Suppressor macrophage treated with lipopolysaccharide for 1 hour (primary cell): ENCODE measurements at places on chromosomes 13 and 19.

- DNase-seq, result no peak
These were observed 4.7 kb downstream of the SLC1A5 start for GRCh38 chr19:46783670-46784069.

DNA sequence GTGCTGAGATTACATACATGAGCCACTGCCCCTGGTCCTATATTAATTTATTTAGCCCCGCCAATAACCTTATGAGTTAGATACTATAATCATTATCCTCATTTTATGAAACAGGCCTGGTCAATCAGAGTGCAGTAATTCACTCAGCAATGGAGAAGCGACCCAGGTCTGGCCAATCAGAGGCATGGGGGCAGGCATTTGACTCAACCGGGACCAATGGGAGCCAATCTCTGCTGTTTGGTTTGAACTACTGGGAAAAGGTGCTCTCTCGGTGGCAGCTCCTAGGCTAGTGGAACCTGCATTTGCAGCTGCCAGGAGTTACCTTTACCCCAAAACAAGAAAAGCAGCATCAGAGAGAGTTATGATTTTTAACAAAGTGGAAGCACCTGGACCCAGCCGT lies 6.6 kb downstream of the SIRT2 start:
- DNase-seq, result no peak

- DNase-seq, result no peak
These were observed 61.9 kb downstream of the LHFPL6 start for GRCh38 chr13:39540929-39541605.

GRCh38 chr13:45068036-45069001 lies 52.0 kb upstream of the GTF2F2 start:
- peak; percentile 15 for DNase-seq

DNA sequence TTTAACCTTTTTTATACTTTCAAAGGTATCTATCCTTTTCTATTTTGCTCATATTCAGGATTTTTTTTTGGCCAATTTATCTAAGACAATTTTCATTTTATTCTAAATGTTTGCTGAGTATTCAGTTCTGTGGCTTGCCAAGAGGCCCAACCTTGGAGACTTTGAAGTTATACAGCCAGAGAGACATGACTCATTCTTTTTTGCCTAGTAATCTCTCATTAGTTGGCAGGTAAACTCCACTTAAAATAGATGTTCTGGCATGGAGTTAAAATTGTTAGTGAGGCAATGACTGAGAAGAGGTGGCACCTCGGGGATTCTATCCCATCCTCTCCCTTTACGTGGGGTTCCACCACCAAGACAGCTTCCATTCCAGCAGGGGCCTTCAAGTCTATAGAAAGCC lies 213.8 kb downstream of the KCTD12 start:
- no peak for DNase-seq

DNA sequence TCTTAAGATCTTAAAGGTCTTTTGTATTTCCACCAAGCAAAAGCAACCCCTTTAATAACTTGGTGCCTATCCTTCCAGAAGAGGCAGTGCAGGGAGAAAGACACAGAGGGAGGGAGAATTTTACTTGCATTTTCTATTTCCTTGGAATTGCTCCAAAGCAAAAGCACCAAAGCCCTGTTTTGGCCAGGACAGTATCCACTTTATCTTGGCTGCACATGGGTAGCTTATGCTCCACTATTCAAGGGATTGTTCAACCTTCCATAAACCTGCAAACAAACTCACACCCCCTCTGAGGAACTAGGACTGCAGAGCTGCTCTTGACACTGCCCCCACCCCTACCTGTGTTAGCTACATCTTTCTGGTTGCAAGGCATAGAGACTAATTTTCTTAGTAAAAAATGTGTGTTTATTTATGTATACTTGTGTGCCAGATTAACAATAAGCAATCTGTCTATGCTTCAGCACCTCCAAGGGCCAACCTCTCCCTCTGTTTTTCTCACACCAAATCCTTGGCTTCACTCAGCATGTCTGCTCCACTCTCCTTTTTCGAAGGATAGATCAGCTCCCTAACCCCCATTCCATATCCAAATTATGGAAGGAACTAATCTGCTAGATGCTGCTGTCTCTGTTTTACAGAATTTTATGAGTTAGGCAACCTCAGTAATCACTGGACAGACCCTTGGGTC lies 68.1 kb upstream of the KLF12 start:
- no peak for DNase-seq

- no peak for DNase-seq
These were observed 1220.5 kb downstream of the PCDH17 start for GRCh38 chr13:58852076-58852475.

DNA sequence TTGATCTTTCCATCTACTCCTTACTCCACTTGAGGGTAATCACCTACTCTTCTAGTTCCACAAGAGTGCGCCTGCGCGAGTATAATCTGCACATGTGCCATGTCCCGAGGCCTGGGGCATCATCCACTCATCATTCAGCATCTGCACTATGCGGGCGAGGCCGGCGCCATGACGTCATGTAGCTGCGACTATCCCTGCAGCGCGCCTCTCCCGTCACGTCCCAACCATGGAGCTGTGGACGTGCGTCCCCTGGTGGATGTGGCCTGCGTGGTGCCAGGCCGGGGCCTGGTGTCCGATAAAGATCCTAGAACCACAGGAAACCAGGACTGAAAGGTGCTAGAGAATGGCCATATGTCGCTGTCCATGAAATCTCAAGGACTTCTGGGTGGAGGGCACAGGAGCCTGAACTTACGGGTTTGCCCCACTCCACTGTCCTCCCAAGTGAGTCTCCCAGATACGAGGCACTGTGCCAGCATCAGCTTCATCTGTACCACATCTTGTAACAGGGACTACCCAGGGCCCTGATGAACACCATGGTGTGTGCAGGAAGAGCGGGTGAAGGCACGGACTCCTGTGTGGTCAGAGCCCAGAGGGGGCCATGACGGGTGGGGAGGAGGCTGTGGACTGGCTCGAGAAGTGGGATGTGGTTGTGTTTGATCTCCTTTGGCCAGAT lies 2.7 kb upstream of the KLK2 start:
- DNase-seq, result peak; percentile 25

- DNase-seq, result no peak
These were observed 15.5 kb downstream of the NFIC start for GRCh38 chr19:3381701-3382372.

GRCh38 chr19:44722131-44723121 lies 23.5 kb downstream of the CEACAM16 start:
- peak; percentile 95 for DNase-seq

- peak; percentile 68 for DNase-seq
These were observed 53.4 kb downstream of the PDS5B start for GRCh38 chr13:32639502-32640105.
